ENCODE measurements at places on chromosomes 11 and 22.

DNA sequence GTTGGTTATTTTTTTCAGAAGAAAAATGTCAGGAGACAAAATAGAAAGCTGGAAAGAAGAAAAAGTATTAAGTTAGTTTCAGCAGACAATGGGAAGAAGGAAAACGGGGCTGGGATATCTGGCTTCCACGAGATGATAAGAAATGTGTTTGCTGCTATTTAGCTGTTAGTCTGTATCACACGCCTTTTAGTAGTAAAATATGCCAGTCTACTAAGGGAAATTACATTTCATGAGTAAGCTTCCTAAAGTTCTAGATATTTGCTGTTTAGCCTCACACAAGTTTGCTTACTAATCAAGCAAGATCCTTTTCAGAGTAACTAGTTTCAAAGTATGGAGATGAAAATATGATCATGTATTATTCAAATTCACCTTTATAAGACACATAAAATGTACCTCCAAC, 1.5 kb downstream of the OR51B4 start:
- no peak for DNase-seq

DNA sequence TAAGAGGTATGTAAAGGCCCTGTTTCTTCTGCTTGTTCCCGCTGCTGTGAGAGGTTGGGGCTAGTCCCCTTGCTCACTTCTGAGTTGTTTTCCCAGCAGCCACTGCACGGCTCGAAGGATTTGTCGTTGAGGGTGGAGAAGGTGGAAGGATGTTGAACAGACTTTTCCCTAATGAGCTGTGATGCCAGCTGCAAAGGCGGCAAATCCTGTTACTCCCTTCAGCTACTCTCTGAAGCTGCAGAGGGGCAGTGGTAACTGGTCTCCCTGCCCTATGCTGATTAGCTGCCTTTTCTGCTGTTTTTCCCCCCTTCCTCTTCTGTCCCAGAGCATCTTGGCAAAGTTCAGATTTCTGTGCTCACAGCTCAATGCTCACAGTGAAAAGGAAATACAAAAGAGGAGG, 90.4 kb upstream of the SLC25A18 start:
- DNase-seq, result no peak

DNA sequence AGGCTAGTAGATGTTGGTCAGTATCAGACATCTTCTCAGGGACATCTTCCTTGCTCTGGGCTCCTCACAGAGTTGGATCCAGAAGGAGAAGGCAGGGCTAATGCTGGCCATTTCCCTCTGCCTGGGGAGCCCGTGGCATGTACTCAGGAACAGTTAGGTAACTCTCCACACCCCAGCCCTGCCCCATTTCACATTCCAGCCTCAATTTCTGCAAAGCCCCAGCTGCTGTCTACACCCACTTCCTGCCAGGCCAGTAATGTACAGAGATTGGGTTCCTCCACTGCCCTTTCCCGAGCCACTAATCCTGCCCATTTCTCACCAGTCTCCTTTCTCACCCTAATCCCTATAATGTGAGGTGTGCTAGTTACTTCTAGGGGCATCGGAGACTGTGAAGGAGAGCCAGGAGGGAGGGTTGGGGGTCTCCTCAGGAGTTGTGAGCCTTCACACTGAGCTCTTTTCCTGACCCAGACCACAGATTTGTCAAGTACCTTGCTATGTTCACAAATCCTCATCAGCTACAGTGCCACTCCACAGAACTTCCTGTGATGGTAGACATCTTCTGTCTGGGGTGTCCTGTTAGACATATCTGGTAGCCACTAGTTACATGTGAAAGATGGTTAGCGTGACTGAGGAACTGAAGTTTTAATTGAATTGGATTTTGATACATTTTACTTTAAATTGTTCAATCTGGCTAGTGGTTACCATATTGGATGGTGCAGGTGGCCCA, 1.3 kb upstream of the SEC14L3 start:
- DNase-seq, result no peak

DNA sequence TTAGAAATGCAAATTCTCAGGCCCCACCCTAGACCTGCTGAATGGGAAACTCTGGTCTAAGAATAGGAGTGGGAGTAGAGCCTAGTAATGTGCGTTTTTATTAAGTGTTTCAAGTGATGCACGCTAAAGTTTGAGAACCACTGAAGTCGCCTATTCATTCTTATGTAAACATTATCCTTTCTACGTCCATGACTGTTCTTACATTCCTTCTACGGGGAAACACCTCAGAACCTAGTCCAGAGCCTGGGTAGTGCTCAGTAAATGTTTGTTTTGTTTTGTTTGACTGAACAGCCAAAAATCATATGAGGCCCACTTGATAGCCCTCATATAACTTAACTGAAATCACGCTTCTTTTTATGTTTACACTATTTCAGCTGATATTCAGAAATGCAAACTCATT, 29.8 kb downstream of the VSIG10L2 start:
- no peak for DNase-seq

GRCh38 chr11:118260353-118260752, 3.7 kb downstream of the MPZL2 start:
- no peak for DNase-seq

DNA sequence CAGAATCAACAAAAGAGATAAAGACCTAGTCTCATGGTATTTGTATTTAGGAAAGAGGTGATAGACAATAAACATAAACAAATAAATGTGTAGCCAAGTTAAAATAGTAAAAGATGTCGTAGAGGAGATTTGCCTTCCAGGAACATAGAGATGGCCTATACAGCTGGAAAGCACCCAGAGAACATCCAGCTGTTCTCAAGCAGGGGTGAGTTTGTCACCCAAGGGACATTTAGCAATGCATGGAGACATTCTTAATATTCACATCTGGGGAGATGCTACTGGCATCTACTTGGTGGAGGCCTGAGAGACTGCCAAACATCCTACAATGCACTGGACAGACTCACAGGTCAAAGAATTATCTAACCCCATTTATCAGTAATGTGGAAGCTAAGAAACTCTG, 88.3 kb downstream of the C11orf87 start:
- DNase-seq, result no peak

GRCh38 chr11:56889986-56890385, 98.7 kb upstream of the OR5AK2 start:
- DNase-seq, result no peak

- no peak for DNase-seq
These were observed 229.3 kb downstream of the BRD1 start for GRCh38 chr22:49598338-49598737.

DNA sequence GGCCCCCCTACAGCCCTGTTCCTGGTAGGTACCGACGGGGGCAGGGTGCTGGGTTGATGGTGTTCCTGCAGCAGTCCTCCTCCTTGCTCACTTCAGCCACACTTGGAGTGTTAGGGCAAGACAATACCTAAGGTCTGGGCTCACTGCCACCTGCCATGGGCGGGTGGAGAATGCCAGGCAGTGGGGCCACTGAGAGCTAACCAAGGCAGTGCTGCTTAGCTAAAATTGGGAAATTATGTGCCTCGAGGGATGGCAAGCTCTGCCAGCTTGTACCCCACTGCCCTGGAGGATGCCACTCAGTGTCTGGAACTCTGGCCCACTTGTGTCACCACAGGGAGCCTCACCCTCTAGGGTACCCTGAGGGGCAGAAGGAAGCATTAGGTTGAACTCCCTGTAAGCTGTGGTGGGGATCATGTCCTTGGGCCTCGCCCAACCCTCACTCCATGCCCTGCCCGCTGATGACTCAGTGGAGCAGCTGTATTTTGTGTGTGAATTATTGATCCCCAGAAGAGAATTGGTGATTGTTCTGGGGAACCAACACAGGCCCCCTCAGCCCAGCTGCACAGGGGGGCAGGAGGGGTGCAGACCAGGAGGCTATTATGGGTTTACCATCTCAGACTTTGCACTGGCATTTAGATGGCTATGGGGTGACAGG, 17.7 kb downstream of the PHLDB1 start:
- no peak for DNase-seq

DNA sequence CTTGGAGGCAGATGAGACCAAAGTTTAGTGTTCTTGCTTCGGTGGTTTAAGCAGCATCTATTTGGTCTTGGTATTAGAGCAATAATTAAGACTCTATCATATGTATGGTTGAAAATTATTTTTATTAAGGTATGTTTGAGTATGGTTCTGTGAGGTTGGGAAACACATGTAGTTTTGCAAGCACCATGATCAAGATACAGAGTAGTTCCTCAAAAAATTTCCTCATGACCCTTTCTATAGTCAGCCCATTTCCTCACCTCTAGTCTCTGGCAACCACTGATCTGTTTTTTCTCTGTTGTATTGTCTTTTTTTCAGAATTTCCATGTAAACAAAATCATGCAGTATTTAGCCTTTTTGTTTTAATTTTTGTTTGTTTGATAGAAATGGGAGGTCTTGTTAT, 18.4 kb downstream of the MTMR3 start:
- no peak for DNase-seq

- DNase-seq, result no peak
These were observed 17.9 kb downstream of the CWF19L2 start for GRCh38 chr11:107439586-107440167.

DNA sequence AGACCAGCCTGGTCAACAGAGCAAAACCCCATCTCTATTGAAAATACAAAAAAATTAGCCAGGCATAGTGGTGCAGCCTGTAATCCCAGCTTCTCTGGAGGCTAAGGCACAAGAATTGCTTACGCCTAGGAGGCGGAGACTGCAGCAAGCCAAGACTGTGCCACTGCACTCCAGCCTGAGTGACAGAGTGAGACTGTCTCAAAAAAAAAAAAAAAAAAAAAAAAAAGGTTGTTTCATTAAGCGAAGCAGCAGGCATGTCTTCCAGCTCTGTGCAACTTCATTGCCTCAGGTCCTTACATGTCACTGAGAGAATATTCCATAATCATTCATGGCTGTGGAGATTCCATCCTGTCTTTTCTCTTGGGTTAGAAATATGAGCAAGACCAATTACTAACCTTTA, 16.9 kb downstream of the GAB2 start:
- DNase-seq, result no peak

DNA sequence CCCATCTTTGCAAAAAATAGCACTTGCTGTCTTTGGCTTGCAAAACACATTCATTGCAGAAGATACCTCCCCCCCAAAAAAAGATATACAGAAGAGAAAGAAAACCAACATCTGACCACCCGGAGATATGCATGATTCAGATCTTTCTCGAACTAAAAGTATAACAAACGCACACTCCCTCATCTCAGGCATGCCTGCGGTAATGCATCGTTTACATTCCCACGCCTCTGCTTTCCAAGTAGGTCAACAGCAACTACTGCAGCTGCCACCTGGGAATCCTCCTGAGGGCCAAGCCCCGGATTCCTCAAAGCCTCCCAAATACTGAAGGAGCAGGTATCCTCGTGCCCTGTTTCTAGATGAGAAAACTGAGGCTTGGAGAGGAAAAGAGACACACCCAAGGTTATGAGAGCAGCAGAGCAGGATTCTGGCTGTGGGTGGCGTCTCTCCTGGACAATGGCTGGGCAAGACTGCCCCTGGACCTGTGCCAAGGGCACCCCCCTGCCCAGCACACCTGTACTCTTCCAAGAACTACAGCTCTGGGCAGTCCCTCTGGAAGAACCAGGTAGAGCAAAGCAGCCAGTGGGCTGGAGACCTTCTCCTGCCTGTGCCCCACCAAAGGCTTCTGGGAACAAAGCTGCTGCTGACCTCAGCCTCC, 38.1 kb downstream of the NUP50 start:
- DNase-seq, result peak; percentile 96

- no peak for DNase-seq
These were observed 85.1 kb upstream of the SOX6 start for GRCh38 chr11:16441461-16441860.

DNA sequence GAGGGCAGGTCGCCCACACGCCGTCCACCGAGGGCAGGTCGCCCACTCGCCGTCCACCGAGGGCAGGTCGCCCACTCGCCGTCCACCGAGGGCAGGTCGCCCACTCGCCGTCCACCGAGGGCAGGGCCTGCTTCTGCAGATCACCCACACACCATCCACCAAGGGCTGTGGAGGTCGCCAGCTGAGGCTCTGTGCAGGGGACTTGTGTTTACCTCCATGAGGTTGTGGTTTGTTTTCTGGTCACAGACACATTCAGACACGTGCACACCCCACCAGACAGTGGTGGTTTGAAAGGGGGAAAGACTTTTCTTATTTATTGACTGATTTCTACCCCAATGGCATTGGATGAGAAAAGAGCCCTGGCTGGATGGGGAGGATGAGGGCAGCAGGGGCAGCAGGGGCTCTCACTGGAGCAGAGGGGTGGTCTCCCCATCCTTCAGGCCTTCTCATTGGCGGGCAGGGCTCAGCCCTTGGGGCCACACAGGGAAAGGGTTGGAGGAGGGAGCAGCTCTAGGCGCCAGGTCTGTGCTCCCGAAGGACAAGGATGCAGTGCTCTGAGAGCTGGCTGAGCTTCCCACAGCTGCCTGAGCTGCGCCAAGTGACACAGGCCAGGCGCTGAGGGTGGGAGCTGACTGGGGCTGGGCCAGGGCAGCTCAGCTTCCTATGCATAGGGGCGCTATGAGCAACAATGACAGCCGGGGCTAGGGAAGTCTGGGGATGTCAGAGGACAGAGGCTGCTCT, 252.6 kb upstream of the B3GAT1 start:
- no peak for DNase-seq

DNA sequence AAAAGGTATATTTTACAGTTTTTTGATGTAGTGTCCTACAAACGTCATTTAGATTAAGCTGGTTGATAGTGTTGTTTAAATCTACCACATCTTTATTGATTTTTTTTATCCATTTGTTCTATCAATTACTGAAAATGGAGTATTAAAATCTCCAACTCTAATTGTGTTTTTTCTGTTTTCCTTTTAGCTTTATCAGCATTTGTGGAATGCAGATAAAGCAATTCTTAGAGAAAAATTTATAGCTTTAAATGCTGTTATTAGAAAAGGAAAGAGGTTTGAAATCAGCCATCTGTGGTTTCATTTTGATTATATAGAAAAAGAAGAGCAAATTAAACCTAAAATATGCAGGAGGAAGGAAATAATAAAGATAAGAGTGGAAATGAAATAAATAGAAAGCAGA, 39.4 kb upstream of the CBX6 start:
- DNase-seq, result no peak

DNA sequence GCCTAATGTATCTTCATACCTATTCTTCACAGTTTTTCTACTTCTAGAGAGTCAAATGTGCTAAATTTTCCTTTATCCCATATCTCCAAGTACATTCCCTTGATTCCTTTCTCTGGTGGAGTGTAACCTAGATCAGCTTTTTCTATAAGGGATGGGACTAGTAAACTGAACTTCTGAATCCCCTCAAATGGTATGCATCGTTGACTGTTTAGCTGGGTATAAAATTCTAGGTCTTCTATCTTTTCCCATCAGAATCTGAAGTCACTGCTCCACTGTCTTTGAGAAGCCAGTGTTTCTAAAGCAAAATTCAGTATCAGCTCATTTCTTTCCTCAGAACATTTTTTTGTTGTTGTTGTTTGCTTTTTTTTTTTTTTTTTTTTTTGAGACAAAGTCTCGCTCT, 1256.8 kb downstream of the BRD1 start:
- DNase-seq, result no peak
